ENCODE measurements at places on chromosomes 11 and 22.

- DNase-seq: no peak
These were observed 20.4 kb upstream of the GNB1L start for GRCh38 chr22:19875061-19875530.

GRCh38 chr11:119752946-119753345, 23.9 kb upstream of the NECTIN1 start:
- DNase-seq: no peak

GRCh38 chr22:42994276-42994916, 20.6 kb downstream of the PACSIN2 start:
- no peak for DNase-seq

- DNase-seq: no peak
These were observed 114.6 kb upstream of the THY1 start for GRCh38 chr11:119537306-119538253.

- no peak for DNase-seq
These were observed 2.6 kb upstream of the GNAZ start for GRCh38 chr22:23067691-23068090.

GRCh38 chr22:24459911-24460310, 32.5 kb downstream of the ADORA2A start:
- DNase-seq: no peak

GRCh38 chr11:116563028-116563711, 209.6 kb downstream of the BUD13 start:
- DNase-seq: no peak

DNA sequence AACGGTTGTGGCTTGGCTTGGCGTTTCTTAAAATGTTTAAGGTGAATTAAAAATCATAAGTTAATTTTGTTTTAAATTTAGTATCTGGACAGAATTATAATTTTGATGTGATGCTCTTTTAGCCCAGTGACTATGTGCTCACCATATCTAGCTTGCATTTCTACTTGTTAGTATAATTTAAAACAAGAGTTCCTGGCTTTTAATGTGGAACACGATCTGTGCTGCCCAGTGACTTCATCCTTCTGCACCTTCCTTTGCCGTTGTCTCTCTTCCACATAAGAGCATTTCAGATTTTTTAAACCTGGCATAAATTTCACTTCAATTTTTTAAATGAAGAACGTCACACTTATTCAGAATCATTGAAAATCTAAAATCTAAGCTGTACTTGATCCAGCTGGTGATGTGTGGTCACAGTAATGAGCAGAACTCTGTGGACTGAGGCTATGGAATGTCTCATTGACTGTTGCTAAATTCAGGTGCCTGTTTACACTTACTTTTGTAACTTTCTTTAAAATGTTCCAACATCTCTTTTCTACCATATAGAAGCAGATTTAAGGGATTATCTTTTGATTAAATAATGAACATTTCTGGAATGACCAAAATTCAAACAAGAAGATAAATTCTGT, 75.4 kb upstream of the ADSL start:
- DNase-seq: no peak

GRCh38 chr11:117972629-117973502, 13.3 kb upstream of the IL10RA start:
- no peak for DNase-seq

DNA sequence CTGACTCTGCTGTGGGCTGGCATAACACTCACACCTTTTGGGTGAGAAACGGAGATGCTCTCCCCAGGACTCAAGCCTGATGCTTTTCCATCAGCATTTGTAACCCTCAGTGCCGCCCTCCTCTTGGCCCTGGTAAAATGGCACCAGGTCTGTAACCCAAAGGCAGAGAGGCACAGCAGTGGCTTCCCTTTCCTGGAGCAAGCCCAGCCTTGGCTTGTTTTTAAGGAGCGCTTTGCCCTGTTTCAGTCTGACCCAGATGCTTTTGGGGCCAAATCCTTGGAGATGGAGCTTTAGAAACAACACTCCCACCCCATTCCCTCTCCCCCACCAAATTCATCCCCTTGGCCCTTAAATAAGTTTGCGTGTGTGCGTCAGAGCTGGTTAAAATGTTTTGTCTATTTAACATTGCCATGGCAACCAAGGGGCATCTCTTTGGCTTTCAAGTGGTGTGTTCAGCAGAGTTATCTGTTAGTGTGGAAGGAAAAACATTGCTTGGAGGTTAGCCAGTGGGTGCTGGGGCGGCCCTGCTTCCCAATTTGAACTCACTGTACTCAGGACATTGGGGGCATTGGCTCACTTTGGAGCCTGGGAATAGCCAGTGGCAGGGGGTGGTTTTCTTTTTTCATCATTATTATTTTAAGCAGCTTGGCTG, 134.1 kb downstream of the NAV2 start:
- no peak for DNase-seq

DNA sequence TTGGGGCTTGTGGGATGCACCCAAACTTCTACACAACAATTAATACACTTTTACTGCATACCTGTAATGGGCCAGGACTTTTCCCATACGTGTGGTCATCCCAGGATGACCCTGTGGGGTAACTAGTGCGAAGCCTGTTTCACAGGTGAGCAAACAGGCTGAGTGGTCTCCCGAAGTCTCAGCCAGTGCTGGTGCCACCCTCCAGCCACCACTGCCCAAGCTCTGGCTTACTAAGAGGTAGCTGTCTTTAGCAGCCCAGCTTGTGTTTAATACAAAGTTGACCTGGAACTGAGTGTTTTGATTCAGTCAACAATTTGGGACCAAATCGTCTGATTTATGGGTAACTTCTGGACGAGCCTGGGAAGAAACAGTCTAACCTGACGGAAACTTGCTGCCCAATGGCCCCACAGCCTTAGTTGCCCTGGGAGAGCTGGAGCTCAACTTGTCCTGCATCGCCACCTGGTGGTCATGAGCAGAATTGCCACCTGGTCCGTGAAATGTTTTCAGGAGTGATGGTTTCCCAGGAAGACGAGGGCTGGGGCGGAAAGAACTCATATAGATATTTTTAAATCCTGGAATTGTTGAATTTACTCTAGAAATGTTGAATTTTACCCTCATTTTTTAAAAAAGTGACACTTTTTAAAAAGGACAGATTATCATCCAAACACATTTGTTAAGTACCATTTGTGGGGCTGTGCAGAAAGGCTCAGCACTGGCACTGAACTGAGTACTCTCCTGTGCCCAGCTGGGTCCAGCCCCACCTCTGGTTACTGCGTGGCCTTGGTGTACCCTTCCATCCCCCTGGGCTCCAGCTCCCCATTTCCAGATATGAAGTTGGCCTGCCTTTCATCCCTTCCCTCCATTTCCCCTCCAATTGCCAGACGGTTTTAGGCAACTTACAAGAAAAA, 95.5 kb upstream of the PARVA start:
- DNase-seq: peak; percentile 70

DNA sequence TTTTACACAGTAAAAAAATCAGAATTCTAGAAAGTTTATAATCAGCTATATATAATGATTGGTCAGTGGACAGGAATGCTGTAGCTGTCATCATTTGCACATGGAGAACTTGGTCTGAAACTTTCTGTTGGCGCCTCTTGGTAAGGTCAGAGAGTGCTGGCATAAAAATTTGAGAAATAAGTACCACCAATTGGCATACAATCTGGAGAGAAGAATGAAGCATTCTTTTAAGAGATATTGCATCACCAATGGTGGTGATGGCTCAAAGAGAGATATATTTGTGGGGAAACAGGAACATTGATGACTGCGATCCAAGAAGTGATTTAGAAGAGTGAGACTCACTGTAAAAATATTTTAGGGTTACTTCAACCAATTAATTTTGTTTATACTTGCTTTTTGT, 19.8 kb upstream of the OOSP1 start:
- no peak for DNase-seq

DNA sequence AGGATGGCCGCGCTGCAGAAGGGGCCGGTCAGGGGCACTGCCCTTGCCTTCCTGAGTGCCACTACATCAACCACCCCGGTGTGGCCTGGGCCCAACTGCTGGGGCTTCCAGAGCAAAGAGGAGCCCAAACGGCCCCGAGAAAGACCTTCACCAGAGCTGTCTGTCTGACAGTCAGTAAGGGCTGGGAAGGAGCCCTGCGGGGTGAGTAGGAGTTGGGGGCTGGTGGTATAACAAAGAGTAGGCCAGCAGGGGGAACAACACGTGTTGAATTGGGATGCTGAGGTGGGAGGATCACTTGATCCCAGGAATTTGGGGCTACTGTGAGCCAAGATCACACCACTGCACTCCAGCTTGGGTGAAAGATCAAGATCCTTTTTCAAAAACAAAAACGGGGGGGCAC, 3.9 kb downstream of the GSTT4 start:
- DNase-seq: no peak

DNA sequence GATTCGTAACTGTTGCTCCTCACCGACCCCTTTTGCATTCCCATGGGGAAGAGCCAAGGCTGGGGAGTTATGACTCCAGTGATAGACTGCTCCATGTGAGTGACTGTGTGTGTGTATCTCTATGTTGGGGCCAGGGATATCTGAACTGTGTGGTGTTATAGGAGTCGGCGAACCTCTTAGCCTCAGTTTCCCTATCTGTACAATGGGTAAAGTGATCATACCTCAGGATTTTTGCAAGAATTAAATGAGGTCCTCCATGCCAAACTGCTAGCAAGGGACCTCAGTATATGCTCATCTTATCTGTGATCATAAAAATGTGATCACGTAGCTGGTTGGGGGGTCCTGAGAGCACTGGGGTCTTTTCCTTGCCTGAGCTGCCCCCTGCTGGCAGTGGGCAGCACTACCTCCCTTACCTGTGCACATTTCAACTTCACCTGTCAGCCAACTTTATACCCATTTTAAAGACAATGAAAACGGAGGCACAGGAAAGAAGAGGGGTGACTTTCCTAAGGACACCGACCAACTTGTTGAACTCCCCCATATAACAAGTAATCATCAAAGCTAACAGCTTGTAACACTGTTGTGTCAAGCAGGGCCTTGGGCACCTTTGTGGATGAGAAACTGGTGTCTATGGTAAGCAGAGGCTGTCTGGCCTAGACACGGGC, 1.4 kb upstream of the DPP3 start:
- DNase-seq: no peak

- DNase-seq: no peak
These were observed 2.2 kb downstream of the FXYD2 start for GRCh38 chr11:117822074-117823033.

- peak; percentile 69 for DNase-seq
These were observed 5.6 kb downstream of the RGL4 start for GRCh38 chr22:23696326-23696851.

- no peak for DNase-seq
These were observed 116.4 kb downstream of the KIRREL3 start for GRCh38 chr11:126884192-126884591.

DNA sequence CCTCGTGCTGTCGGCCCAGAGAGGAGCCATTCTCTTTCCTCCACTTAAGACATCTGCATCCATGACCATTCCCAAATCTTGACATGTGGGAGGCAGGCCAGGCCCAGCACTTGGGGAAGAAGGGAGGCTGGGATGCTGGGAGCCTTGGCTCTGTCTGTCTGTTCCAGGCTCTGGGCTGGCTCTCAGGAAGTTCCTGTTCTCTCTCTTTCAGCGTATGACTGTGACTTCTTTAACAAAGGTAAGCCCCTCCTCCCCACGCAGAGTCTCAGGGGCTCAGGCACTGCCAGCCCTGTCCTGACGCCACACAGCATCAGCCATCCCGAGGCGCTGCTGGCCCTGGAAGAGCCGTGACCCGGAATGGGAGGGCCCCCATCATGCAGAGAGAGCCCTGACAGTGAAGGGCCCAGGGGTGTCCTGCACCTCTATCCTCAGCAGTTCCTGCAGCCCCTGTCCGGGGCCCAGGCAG, 52.4 kb downstream of the OTOG start:
- DNase-seq: no peak

GRCh38 chr11:18063125-18063524, 17.1 kb upstream of the TPH1 start:
- no peak for DNase-seq

DNA sequence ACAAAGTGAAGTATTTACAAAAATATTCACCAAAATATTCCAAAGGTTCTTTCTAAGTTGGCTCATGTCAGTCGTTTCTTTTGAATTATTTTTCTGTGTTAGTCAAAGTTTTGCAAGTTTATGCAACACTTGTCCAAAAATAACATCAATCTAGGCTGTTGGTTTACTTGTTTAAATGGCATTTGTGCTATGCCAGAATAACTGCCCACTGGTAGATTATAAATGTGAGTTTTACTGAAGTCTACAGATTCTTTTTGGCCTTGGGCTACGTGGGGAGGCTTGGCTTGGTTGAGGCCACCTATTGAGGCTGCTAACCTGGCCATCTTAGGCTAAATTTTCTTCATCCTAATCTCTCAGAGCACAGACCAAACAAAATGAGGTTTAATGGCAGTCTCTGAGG, 1091.9 kb upstream of the RAG2 start:
- no peak for DNase-seq

DNA sequence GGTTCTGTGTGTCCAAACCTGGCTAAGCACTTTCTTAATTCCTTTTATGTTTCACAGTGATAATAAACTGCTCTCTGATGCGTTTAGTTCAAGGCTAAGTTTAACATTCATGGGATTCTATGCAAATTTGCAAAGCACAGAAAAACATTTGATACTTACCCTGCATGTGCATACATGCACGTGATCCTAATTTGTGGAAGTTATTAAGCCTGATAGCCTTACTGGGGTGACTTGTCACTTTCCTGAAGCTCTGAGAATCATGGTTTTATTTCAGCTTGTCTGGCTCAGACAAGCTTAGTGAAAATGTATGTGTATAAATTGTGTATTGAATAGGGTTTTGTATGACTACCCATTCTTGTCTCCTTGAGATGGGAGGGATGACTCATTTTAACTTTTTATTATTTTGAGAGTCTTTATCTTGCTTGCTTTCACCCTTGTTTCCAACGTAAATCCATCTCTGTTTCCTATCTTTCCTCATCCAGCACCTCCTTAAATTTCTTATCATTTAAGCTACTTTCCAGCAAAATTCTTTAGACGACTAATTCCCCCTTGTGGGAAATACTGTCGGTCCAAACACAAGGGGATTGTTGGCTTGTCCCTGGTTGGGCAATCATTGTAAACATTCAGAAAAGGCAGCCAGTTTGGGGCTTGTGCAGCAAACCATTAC, 167.1 kb downstream of the C11orf91 start:
- no peak for DNase-seq

GRCh38 chr11:103086461-103086860, 5.5 kb downstream of the DCUN1D5 start:
- DNase-seq: no peak

- DNase-seq: no peak
These were observed 270.7 kb upstream of the SYN3 start for GRCh38 chr22:33328789-33329296.
